ENCODE measurements at places on chromosomes 6 and 20.
A peak's percentile ranks its signal among the peaks of the same experiment; 100 is the strongest.

DNA sequence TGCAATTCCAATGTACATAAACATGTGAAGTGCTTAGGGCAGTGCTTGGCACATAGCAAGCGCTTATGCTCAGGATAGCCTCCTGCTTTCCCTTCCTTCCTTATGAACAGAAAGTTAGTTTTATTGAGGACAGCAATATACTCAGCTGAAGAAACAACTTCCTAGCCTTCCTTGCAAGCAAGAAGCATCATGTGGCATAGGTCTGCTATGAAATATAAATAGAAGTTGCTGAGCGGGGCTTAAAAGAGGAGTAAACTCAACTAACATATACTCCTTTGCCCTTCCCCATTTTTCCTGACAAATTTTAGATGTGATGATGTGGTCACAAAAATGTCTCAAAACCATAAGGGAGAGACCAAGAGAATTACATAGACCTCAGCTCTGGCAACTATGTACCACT, 98.9 kb downstream of the KIF16B start:
- no peak for DNase-seq

GRCh38 chr6:25388776-25389175, 109.6 kb downstream of the CARMIL1 start:
- no peak for DNase-seq

- peak; percentile 97 for DNase-seq
Observed at GRCh38 chr6:31158140-31158862, at the start of gene TCF19. TSS of gene TCF19 (plus strand) at chr6:31158589. CDS start at chr6:31159470, 881 bp downstream.

GRCh38 chr20:48959899-48960550, 38.5 kb downstream of the ARFGEF2 start:
- no peak for DNase-seq

GRCh38 chr6:71727632-71728294, 158.6 kb upstream of the RIMS1 start:
- no peak for DNase-seq

Data from DMS53 (cell line).